Renal cortex interstitium (tissue), 15 donors: ENCODE measurements at places on chromosomes 1 and 21. TPM values are rescaled to one million over a fixed set of nuclear protein-coding genes. Genes with fewer than 3 reads are reported as not detected.

DNA sequence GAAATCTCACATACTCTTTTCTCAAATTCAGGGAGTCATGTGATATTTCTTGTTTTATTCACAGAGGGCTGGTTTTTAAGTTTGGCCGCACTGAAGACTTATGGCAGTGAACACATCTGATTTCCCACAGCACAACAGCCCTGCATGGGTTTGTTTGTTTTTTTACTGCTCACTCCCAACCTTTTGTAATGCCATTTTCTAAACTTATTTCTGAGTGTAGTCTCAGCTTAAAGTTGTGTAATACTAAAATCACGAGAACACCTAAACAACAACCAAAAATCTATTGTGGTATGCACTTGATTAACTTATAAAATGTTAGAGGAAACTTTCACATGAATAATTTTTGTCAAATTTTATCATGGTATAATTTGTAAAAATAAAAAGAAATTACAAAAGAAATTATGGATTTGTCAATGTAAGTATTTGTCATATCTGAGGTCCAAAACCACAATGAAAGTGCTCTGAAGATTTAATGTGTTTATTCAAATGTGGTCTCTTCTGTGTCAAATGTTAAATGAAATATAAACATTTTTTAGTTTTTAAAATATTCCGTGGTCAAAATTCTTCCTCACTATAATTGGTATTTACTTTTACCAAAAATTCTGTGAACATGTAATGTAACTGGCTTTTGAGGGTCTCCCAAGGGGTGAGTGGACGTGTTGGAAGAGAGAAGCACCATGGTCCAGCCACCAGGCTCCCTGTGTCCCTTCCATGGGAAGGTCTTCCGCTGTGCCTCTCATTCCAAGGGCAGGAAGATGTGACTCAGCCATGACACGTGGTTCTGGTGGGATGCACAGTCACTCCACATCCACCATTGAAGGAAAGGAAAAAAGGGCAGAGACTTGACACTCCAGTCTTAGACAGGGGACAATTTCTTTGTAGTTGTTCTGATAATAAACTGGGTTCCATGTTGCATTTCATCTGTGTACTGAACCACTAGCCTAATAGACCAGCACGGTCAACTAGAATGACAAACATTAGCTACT lies 22.8 kb downstream of the TMEM50A start:
- DNase-seq = no peak

DNA sequence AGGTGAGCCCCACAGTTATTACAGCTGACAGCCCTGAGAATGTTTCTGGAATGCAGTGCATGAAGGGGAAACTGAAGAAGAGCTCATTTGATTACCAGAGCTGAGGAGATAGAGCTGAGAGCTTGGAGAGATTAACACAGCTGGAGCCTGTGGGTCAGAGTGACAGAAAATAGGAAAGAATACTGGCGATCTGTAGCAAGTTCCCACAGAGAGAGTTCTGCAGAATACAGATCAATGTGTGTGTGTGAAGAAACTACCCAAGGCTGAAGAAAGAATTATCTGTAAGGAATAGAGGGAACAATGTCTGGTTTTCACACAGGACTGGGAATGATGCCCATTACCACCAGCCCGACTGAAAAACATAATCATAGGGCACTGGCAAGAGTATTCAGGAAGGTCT lies 103.6 kb upstream of the SNX7 start:
- DNase-seq = no peak

GRCh38 chr1:39701049-39701439 lies 9.8 kb upstream of the HPCAL4 start:
- no peak for DNase-seq

- DNase-seq = no peak
These were observed 356.3 kb upstream of the CAMK1G start for GRCh38 chr1:209227171-209227570.

DNA sequence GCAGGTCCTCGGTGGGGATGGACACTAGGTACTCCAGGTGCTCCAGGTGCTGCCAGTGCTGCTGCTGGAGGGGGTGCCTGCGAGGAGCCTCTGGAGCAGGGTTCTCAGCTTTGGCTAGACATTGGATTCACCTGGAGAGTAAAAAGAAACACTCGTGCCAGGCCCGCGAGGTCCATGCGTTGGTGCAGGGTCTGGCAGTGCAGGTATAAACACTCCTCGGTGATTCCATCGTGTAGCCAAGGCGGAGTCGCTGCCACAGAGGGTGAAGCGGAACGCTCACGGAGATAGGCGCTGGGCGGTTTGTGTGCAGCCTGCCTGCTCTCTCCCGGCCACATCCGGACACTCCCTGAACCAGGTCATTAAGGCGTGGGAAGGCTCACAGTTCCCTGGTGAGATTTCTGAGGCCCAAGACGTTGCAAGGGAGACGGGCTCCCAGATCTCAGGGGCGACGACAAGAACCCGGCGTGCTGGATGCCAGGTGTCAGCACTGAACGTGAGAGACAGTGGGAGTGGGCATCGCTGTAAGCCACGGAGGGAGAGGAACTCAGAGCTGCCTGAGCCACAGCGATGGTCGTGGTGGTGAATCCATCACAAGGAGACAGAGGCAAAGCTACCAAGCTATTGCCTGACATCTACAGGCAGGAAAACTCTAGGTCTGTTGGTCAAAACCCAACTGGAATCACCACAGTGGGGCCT lies 17.2 kb upstream of the SUMO3 start:
- DNase-seq = no peak

DNA sequence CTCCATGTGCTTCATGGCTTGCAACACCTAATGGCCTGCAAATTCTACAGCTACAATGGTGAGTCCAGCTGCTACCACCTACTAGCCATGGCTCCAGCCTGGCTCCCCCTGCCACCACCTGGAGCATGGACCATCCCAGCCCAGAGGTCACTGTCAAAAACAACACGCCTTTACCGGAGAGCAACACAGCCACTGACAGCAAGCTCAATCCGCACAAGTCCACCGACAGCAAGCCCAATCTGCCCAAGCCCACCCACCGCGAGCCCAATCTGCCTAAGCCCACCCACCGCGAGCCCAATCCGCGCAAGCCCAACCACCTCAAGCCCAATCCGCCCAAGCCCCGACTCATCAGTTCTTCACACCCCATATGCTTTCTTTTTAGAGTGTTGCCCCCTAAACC lies 128.2 kb downstream of the KIF26B start:
- no peak for DNase-seq

- no peak for DNase-seq
These were observed 31.5 kb downstream of the HMGB4 start for GRCh38 chr1:33895396-33895795.

- no peak for DNase-seq
These were observed 66.3 kb upstream of the PRDX6 start for GRCh38 chr1:173410794-173411236.

GRCh38 chr1:93567255-93567918 lies 114.2 kb downstream of the BCAR3 start:
- DNase-seq = no peak

- no peak for DNase-seq
These were observed 467.2 kb downstream of the TTLL7 start for GRCh38 chr1:83531521-83532309.

- DNase-seq = no peak
These were observed 92.3 kb upstream of the CHODL start for GRCh38 chr21:18152371-18152770.

DNA sequence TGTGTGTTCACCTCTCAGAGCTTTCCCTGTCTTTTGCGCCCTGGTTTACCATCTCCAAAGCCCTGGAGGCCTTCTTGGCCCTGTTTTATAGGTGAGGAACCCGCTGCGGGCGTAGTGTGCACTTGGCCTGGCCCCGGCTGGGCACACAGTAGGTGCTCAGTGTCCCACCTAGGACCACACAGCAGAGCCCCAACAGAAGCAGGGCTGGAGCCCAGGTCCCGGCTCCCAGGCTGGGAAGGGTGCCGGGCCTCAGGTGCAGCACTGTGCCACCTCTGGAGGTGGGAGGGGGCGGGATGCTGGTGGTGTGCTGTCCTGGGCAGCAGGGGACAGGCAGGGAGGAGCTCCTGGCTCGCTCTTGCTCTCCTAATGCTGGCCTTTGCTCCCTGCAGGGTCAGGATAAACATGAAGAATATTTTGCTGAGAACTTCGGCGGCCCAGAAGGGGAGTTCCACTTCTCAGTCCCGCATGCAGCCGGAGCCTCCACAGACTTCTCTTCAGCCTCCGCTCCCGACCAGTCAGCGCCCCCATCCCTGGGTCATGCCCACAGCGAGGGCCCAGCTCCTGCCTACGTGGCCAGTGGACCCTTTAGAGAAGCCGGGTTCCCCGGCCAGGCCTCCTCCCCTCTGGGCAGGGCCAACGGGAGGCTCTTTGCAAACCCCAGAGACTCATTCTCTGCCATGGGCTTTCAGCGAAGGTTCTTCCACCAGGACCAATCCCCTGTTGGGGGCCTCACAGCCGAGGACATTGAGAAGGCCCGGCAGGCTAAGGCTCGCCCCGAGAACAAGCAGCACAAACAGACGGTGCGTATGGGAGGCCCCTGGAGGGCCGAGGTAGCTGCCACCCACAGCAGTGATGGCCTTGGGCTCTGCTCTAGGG lies 24.8 kb downstream of the COQ8A start:
- no peak for DNase-seq

The CSRP1 gene
- polyA plus RNA-seq = 146 TPM

The TMEM125 gene
- 19.0 TPM for polyA plus RNA-seq

The NHLH1 gene
- 0.24 TPM for polyA plus RNA-seq

The SEC22B gene
- 41.4 TPM for polyA plus RNA-seq

The COL18A1 gene
- polyA plus RNA-seq = 101 TPM

The GREM2 gene
- polyA plus RNA-seq = 1.4 TPM

The CBR3 gene
- 1.2 TPM for polyA plus RNA-seq
